ENCODE measurements at places on chromosomes 13 and 19.
A peak's percentile ranks its signal among the peaks of the same experiment; 100 is the strongest.

- no peak for DNase-seq
Measured at GRCh38 chr13:109725297-109725696, 61.1 kb downstream of the IRS2 start.

DNA sequence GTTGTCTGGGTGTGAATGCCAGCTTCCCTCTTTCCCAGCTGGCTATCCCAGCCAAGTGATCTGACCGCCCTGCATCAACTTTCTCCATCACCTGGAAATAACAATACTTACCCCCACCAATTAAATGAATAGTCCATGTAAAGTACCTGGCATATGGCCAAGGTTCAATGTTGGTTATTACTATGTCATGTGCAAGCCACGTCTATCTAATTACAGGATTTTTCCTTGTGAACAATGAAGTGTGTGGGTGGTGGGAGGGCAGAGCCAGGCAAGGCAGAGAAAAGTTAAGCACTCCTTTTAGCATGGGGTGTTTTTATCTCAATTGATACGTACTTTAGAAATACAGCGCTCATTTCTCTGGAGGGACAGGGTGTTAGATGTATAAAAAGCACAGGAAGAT is 121.1 kb downstream of the NHLRC3 start:
- peak; percentile 4 for DNase-seq

DNA sequence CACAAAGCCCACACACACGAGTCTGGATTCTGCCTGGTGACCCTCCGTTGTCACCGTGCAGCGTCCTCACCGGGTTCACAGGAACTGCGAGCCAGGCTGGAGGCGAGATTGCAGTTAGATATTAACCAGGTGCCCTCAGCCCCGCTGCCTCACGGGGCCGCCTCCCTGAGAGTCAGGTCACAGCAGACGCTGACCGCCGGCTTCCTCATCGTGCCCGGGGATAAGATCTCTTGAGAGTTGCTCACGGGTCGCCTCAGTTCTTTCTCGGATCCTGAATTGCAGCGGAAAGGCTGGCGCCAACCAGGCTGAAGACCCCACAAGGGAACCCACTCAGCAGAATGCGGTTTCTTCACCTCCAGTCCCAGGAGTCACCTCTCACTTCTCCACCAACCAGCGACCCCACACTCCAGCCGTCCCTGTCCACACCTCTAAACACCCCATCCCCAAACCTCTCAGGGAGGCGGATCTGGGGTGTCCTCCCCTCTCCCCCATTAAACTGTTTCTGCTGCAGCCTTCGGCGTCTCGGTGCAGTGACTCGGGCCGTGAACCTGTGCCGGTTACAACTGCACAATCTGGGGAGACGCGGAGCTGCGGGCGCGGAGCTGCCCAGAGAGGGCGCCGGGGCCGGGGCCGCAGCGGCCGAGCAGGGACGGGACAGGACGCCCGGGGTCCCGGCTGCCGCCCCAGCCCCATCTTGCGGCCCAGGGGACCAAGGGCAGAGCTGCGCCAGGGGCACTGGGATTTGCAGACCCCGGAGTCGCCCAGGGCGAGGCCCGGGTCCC is 591 bp downstream of the ZNF823 start:
- peak; percentile 10 for DNase-seq

DNA sequence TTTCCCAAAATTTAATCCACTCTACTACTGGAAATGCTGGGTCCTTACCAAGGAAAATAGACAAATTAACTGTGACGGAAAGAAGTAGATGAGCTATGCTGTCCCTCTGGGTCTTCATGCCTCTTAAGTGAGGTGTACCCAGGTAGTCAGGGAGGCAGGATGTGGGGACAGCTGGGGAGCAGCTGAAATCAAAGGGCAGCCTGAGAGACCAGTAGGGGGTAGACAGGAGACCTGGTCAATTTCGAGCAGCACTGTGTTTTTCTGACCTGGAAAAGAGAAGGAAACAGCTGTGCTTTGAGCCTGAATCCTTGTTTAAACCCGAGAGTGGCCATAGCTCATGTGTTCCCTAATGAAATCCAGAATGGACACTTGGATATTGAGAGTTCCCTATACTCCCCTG is 587.3 kb downstream of the EFNB2 start:
- no peak for DNase-seq

DNA sequence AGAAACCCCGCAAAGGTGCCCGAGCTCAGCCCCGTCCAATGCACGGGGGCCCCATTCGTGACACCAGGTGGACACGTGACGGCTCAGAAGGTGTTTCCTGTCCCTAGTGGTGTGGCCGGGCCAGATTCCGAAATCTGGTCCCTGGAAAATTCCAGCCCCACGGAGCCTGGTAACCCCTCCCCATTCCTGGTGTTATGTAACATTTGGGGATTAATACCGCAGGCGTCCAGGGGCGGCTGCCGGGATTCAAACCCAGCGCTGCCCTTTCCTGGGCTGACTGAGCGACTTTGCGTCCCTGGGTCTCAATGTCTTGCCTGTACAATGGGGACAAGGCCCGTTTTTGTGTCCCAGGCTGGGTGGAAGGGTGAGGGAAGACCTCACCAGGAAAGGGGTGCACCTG is 1.0 kb upstream of the PLK5 start:
- DNase-seq = no peak

DNA sequence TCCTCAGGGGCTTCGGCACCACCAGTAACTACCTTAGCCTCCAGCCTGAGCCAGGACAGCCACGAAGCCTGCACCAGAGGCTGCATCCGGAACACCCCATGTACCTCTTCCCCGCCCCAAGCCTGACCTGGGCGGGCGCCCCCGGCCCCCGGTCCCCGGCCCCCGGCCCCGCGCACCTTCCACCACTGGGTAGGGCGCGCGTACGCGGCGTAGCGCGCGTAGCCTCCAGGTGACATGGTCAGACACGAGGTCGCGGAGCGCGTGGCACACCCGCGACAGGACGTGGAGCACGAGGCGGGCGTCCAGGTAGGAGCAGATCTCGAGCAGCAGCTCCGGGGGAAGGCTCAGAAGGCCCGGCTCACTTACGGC is 450 bp downstream of the FBXW9 start:
- no peak for DNase-seq

Measured in activated T-cell treated with anti-CD3 and anti-CD28 coated beads for 24 hours (primary cell).